ENCODE measurements at places on chromosomes 11 and 22.

DNA sequence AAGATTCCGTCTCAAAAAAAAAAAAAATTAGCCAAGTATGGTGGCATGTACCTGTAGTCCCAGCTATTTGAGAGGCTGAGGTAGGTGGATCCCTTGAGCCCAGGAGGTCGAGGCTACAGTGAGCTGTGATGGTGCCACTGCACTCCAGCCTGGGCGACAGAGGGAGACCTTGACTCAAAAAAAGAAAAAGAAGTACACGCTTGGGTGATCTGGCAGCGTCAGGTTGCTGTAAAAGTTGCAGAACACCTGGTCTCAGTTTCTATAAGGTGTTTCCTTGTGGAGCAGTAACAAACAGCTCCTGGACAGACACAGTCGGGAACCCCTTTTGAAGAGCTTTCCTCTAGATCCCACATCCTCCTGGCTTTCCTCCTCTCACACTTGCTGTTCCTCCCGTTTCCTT lies 45.8 kb downstream of the SCGB1A1 start:
- DNase-seq, result no peak

- DNase-seq, result no peak
Measured at GRCh38 chr11:110079726-110080125, 13.5 kb upstream of the ZC3H12C start.

- no peak for DNase-seq
Measured at GRCh38 chr11:95076416-95076815, 9.7 kb downstream of the SRSF8 start.

GRCh38 chr11:124867700-124868099 lies 2.5 kb downstream of the ROBO3 start:
- no peak for DNase-seq

DNA sequence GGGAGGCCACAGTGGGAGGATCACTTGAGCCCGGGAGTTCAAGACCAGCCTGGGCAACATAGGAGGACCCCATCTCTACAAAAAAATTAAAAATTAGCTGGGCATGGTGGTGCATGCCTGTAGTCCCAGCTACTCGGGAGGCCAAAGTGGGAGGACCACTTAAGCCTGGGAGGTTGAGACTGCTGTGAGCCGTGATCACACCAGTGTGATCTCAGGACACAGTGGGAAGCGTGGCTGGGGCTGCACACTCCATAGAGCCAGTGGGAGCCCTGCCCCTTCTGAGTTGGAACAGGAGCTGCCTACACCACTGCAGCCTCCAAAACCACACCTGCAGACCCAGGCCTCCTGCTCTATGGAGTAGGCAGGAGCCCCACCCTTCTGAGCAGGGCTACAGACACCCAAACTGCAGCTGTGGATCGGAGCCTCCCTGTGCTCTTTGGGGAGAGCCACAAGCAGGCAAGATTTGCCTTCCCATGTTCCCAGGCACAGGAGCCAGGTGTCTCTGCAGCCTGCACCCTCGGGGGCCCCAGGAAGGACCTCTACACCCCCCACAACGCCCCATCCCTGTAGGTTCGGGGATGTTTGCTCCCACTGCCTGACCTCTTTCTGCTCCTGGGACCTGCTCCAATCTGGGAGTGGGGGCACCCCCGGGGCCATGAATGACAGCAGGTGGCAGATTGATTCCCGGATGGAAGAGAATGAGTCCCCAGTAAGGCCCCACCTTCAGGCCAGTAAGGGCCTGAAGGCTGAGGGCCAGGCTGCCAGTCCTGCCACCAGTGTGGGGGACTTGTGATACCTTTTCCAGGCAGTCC lies 245.4 kb downstream of the BUD13 start:
- no peak for DNase-seq

GRCh38 chr11:1893581-1894359 lies 2.1 kb upstream of the PRR33 start:
- DNase-seq, result no peak

GRCh38 chr11:126459691-126460281 lies 104.3 kb downstream of the ST3GAL4 start:
- no peak for DNase-seq

- DNase-seq, result no peak
Measured at GRCh38 chr11:6387811-6388599, 2.3 kb upstream of the SMPD1 start.
